ENCODE measurements at places on chromosomes 1 and 21.

- no peak for DNase-seq
Measured at GRCh38 chr1:1552263-1552639, 11.8 kb upstream of the TMEM240 start.

- DNase-seq, result no peak
Measured at GRCh38 chr1:29713857-29714256, 477.5 kb downstream of the PTPRU start.

DNA sequence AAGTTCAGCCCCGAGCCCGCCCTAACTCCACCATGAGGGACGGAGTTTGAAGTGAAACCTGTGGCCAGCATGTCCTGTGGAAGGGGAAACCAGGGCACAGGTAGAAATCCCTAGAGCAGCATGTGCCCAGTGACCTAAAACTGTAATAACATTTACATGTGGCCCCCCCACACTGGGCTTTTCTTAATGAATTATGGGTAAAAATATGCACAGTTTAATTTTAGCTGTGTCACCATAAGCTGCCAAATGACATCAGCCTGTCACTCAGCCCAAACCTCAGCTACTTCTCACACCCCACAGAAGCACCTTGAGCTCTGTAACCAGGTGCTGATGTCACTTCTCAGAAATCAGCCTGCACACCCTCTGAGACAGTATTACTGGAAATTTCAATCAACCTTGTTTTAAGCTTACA is 50.0 kb upstream of the SLC19A1 start:
- peak; percentile 90 for DNase-seq

DNA sequence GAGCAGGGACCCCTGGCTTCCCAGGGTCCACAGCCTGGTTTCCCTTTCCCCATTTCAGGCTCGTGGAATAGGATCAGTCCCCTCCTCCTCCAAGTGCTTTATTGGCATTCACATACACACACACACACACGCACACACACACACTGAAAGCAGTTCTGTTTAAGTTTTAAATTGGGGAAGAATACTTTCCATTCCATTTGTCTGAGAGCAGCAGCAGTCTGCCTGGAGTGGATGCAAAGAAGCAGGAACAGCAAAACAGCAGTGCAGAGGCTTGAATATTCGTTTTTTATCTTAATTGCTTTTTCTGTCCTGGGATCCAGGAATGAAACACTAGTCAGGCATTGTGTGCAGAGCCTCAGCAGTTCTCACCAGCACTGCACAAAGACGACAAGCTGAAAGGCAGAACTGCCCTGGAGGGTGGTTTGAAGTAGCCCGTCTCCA is 7.1 kb downstream of the CYB561D1 start:
- DNase-seq, result no peak

DNA sequence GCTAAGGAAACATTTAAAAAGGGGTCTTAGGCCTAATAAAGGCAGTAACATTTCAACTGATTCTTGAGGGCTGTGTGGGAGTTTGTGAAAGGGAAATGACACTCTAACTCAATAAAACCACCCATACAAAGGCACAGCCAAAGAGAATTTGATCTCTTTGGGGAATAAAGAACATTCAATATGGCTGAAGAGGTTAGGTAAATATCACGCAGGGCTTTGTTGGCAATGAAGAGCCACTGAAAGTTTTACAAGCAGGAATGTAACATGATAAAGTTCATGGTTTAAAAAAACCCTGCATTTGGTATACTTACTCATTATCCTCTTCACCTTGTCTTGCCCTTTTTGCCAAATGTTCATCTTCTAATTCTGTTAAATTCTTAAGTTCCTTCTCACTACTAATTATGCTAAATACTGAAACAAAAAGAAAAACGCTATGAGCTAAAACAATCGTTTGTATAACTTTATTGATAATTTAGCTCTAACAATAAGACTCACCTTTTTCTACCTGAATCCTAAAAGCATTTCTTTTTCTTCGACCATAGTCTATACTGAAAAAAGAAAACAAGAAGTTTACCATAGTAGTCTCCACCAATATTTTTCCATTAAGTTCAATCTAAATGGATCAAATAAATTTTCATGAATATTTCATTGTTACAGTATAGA is 12.5 kb downstream of the NVL start:
- DNase-seq, result no peak

- peak; percentile 7 for DNase-seq
Measured at GRCh38 chr1:76668046-76668445, 199.2 kb upstream of the ST6GALNAC5 start.

DNA sequence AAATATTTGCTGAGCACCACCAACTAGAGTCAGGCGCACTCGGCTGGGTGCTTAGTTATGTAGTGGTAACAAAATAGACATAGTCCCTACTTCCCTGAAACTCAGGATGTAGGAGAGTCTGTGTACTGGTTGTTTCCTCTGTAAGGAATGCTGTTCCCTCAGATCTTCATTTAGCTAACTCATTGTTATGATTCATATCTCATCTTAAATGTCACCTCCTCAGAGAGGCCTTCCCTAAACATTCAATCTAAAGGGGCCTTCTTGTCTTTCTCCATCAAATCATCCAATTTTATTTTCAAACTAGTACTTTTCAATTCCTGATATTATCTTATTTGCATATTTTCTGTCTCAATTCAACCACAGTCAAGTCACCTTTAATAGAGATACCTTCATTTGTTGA is 132.9 kb downstream of the PIK3R3 start:
- DNase-seq, result no peak

- no peak for DNase-seq
Measured at GRCh38 chr1:74771913-74772515, 39.1 kb downstream of the TYW3 start.

GRCh38 chr1:232452736-232453440 is 177.0 kb downstream of the SIPA1L2 start:
- no peak for DNase-seq

DNA sequence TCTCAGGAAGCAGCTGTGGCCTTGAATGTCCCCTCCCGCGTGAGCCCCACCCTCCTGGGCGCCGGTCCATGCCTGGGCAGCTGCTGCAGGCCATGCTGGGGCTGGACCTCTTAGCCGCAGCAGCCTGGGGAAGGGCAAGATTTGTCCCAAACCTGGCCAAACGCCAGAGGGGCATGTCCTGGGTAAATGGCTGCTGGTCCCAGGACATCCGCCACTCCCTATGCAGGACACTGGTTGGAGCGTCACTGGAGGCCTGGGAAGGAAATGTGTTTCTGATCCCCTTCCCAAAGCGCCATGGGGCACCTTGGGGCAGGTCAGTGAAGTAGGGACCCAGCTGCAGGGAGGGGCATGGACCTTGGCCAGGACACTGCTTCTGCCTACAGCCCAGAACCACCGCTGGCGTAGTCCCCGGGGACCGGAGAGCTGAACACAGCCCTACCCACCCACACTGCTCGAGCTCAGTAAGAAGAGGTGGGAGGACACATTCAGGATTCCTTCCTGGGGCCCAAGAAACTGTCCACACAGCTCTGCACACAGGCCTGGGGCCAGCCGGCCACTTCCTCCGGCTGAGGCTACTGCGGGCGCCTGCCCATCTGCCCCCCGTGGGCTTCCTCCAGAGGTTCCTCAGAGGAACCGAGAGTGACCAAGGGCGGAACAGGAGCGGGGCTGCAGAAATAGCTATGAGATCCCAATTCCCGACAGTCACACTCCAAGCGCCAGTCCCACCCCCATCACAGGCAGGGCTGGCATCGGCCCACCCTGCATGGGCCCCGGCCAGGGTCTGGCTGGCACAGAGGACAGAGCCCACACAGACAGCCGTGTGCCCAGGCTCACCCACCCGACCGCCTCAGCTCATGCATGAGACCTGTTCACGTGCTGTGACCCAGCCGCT is 10.8 kb upstream of the PLEKHG5 start:
- DNase-seq, result no peak

- no peak for DNase-seq
Measured at GRCh38 chr1:188877668-188878067, 1600.0 kb downstream of the BRINP3 start.

DNA sequence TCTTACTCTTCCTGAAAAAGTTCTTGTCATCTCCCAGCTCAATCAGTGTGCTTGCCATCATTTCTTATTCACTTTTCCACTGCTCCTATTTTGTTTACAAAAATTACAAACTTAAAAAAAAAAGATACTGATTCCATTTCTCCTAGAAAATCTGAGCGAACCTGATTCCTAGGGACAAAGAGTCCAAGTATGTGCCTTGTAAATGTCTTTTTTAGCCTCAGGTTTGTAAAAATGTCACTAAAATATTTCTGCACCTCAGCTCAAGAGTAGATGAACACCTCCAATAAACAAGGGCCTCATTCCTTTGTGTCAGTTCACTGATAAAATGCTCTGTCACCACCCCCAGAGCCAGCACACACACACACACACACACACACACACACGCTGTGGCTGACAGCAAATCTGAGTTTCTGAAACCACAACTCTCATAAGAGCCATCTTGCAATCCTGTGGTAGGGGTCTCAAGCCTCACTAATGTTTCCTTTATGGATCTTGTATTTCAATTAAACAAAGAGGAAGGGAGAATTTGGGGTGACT is 299.2 kb downstream of the PBX1 start:
- no peak for DNase-seq
